ENCODE measurements at places on chromosomes 7 and 10.

DNA sequence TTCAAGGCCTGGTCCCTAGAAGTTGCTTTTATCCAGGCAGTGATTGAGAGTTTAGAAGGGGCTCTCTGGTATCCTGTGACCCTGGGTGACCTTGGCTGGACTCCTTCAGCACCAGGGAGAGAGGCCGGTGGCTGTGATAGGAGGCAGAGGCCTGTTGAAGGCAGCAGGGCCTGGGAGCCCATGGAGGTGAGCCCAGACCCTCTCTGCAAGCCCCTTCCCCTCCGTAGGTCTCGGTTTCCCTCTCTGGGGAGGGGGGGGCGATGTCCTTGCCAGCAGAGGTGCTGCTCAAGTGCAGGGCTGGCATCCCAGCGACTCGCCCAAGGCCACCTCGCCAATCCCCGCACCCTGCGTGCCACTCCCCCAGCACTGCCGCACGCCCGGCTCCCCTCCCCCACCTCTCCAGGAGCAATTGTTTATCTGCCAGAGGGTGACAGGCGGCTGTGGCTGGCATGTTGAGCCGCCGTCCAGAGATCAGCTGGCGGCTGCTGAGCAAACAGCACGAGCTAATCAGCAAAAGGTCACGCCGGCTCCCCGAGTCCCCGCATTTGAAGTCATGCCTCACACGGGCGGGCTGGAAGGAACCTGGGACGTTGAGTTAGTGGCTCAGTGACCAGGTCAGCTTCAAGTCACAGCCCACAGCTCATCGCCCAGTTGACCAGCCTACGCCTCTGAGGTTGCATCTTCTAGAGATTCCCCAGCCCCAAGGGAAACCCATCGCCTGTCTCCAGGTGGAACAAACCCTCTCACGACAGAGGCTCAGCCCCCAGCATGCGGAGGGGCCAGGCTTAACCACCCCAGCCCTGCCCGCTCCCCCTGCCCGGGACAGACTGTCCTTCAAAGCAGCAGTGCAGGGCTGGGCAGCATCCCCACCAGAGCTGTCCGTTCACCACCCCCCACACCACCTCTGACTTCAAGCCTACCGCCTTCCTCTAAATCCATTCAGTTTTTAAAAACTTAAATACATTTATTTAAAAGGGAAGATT lies 43.7 kb downstream of the ELFN1 start:
- DNase-seq = peak; percentile 69

- no peak for DNase-seq
Observed at GRCh38 chr10:48616436-48616835, 11.6 kb upstream of the ARHGAP22 start.

- DNase-seq = no peak
Observed at GRCh38 chr7:69800495-69800894, 202.2 kb downstream of the AUTS2 start.

- DNase-seq = no peak
Observed at GRCh38 chr10:114084215-114084614, 40.5 kb downstream of the ADRB1 start.

- DNase-seq = no peak
Observed at GRCh38 chr10:78739444-78740053, 329.2 kb upstream of the ZMIZ1 start.

GRCh38 chr7:137954614-137955013 lies 47.3 kb downstream of the CREB3L2 start:
- DNase-seq = no peak

DNA sequence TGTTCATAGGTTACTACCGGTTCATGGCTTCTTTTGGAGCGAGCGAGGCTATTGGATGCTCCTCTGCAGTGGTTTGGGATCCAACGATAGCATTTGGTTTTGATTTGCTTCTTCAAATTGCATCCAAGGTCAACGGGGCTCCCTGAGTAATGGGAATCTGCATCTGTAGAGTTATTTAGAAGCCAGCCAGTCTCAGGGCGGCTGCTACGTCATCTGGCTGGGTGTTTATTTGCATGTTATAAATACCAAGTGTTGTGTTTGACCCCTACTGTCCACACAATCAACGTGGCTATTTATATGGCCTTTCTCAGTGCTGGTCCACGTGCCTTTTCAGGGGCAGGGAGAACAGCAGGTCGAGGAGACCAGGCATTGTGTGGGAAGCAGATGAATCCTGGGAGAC lies 137.7 kb downstream of the PRPF18 start:
- DNase-seq = no peak

- DNase-seq = no peak
Observed at GRCh38 chr7:78218876-78219275, 420.3 kb downstream of the PHTF2 start.

DNA sequence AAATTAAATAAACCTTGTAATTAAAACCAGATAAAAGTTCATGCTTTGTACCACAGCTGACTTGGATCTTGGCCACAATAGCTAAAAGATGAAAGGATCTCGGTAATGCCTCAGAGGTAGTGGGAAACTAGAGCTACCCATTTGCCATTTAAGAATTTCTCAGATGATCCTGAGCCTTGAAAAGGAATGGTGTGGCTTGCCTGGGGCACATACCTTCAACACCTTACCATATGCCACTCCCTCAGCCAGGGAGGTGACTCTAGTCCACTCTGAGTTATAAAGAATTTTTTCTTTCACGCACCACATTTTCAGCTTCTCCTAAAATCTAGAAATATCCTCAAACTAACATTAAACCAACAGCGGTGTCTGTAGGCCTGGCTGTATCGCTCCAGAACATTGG lies 516.3 kb upstream of the TEX47 start:
- DNase-seq = no peak

GRCh38 chr7:116290740-116291139 lies 80.4 kb downstream of the TES start:
- DNase-seq = no peak

DNA sequence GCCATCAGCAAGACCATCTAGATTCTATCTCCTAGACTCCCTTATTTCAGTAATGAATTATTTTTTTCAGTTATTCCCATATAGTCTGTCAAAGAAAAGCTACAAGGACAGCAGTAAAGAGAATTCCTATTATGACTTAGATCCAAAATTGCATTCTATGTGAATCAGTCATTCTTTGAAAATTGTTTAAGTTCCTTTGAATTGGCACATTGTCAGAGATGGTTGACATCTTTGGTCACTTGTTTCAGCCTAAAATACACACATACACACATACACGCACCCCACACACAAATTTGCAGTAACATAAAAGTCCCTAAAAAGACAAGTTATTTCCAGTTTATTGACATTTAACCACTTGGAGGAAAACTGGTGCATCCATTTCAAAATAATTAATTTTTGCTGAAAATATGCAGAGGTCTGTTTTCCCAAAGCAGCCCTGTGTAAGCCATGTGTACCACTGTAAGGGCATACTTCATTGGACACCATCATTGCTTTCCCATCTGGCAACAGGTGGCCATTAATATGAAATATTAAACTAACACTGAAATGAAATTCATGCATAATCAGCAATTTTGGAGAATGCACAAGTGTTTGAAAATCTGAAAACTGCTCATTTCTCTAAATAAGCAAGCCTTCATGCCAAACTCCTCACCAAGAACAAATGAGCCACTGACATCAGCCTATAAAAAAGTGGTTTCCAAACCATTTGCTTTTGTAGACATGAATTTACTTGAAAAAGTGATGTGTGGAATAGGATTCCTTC lies 121.7 kb upstream of the COL1A2 start:
- DNase-seq = no peak

DNA sequence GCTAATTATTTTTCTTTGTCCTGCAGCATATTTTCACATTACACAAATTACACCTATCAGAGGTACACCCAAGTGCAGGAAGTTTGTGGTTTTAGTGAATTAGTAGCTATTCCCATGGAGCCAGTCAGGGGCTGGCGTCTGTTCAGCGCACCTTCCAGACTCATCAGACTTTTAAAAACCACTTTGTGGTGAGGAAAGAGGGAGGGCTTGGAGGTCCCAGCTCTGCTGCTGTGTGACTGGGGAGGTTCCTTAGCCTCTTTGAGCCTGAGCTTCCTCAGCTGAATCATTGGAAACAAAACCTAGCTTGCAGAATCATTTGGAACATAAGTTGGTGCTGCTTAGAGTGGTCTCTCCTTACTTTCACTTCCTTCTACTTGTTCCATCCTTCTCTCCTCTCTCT lies 175.4 kb downstream of the SORCS3 start:
- DNase-seq = no peak

- no peak for DNase-seq
Observed at GRCh38 chr10:12228851-12229250, 32.9 kb downstream of the CDC123 start.

- DNase-seq = no peak
Observed at GRCh38 chr10:1513221-1513620, 224.1 kb downstream of the ADARB2 start.

- DNase-seq = no peak
Observed at GRCh38 chr10:12510501-12510941, 161.2 kb downstream of the CAMK1D start.

- DNase-seq = no peak
Observed at GRCh38 chr7:142371586-142372377, 113.9 kb upstream of the PRSS58 start.

- no peak for DNase-seq
Observed at GRCh38 chr7:133977409-133978274, 149.5 kb upstream of the LRGUK start.

GRCh38 chr7:41874201-41874785 lies 171.4 kb upstream of the INHBA start:
- DNase-seq = no peak

GRCh38 chr7:7122701-7123281 lies 59.6 kb upstream of the C1GALT1 start:
- DNase-seq = no peak

DNA sequence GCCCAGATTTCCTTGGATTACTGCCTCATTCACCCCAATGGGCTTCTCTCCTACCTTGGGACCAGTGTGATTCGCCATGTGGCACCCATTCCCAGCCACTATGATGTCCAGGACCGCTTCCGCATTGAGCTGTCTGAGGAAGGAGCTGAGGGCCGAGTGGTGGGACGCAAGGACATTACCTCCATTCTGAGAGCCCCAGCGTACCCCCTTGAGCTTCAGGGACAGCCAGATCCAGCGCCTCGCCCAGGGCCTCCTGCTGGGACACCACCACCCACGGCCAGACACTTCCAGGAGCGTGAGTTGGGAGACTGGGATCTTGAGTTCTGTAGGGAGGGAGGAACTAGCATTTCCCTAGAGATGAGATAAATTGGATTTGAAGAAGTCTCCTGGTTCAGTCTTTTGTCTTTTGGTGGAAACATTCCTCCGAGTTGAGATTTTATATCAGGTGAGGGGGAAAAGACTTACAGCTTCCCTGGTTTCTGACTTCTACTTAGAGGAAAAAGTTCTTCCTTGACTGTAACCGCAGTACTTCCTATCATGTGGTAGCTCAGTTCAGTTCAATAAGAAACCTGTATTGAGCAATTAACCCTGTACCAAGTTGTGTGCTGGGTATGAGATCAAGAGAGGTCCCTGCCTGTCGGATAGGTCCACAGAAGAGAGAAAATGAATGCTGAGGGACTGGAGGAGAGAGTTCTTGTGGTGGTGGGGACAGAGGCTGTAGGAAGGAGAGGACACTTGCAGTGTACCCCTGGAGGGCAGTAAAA lies 1.3 kb downstream of the MOSPD3 start:
- DNase-seq = no peak

- DNase-seq = no peak
Observed at GRCh38 chr10:79581044-79581443, 20.8 kb upstream of the SFTPA2 start.

DNA sequence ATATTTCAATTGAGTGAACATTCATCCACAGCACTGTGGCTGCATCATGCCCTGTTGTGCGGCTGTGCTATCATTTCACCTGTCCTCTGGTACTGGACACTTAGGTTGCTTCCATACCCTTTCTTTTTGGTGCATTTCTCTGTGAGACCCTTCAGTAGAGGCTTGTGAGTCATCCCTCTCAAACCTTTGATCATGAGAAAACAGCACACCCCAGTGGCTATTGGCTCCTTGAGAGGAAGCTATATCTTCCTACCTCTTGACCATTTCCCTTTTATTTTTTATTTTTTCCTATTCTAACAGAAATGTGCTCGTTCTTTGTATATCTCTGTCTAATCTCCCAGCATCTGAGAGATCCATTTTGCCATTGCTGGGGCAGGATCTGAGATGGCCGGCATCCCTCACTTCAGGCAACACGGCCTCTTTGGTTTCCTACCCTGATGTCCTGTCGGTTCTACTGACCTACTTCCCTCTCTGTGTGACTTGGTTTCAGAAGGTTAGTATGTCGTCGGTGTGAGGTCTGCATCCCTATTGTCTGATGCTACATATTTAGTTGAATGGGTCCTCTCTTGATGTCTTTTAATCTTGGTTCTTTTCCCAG lies 23.8 kb upstream of the PIK3AP1 start:
- DNase-seq = no peak

- DNase-seq = no peak
Observed at GRCh38 chr7:143850682-143851081, 51.3 kb downstream of the TCAF1 start.

- DNase-seq = no peak
Observed at GRCh38 chr10:51368943-51369342, 294.7 kb downstream of the PRKG1 start.

DNA sequence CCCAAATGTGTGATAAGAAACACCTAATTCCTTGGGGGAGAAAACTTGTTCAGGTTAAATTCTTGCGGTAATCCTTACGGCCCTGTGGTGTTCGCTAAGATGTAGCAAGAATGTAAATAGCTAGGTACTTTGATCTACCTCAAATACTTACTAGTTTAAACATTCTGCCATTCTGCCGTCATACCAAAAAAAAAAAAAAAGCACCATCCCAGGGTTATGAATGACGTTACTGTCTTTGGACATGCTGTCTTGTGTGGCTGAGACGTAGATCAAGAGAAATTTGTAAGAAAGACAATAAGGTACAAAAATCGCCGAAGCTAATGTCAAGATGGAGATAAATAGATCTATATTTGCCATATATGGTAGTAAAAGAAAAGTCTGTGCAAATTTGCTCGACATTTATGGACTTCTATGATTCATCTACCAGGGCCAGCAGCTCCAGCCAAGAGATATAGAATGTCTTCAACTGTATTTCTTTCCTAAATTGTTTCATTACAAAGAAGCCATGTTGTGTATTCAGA lies 195.6 kb downstream of the CUX1 start:
- no peak for DNase-seq

GRCh38 chr7:25881317-25882037 lies 270.5 kb upstream of the NFE2L3 start:
- DNase-seq = no peak

- no peak for DNase-seq
Observed at GRCh38 chr10:119251315-119251708, 43.9 kb downstream of the GRK5 start.

DNA sequence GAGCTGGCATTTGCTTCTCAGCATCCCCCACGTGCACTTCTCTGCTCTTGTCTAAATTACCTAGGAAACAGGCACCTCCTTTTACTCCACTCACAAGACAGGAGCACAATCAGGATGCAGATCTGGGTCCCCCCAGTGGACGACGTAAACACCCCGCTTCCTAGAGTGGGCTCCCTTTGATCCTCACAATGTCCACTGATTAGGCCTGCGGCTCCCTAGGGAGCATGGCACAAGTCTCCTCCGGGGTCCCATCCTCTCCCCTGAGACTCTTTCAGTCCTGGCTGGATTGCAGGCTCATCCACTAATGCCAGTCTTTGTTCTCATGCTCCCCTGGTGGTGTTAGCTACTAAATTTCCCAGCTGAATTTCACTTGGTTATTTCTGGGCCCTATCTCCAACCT lies 98.3 kb downstream of the GLI3 start:
- peak; percentile 59 for DNase-seq

Measured in retina (tissue), 1 donor.